Posterior vena cava (tissue), 2 donors: ENCODE measurements at places on chromosomes 6 and 20.
A peak's percentile ranks its signal among the peaks of the same experiment; 100 is the strongest.

- DNase-seq, result no peak
Observed at GRCh38 chr6:44627091-44627882, 239.8 kb downstream of the CDC5L start.

DNA sequence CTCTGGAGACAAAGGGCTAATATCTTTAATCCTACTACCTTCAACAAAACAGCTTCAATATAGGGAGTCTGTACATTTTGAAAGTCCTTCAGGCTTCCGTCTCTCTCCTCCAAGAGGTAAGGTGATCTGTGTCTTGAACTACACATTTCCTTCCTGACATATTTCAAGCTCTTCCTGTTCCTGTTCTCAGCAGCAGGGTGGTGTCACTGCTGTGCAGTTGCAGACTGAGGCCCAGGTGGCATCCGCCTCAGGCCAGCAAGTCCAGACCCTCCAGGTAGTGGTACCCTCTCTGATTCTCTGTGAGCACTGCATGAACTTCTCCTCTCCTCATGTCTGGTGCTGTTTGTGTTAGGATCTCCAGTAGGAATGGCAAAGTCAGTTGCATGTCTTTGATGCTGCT is 7.8 kb downstream of the NFYA start:
- no peak for DNase-seq

DNA sequence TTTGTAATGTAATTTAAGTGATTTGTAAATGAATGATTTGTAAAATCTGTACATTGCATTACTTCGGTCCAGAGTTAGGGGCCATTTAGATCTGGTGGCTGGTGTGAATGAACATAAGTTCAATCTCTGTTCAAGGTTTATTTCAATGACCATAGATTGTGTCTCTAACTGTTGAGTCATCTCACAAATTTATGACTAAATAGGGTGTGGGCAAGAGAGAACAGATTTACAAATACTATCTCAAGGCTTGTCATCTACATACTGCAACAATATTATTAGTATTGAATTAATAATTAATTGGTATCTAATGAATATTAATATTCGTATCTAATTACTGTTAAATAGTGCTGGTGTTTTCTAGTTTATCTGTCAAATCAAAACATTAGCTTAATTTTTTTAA is 115.3 kb upstream of the EDN1 start:
- no peak for DNase-seq

GRCh38 chr6:144786825-144787224 is 501.7 kb downstream of the UTRN start:
- DNase-seq, result no peak

- no peak for DNase-seq
Observed at GRCh38 chr6:125469915-125470314, 168.1 kb upstream of the HDDC2 start.

GRCh38 chr6:51892750-51893149 is 194.7 kb downstream of the PKHD1 start:
- no peak for DNase-seq

- DNase-seq, result no peak
Observed at GRCh38 chr6:20237677-20238460, 25.6 kb upstream of the MBOAT1 start.

- DNase-seq, result peak; percentile 43
Observed at GRCh38 chr6:3194535-3195419, 32.7 kb downstream of the TUBB2B start.

- no peak for DNase-seq
Observed at GRCh38 chr6:113529196-113529595, 327.9 kb upstream of the MARCKS start.

GRCh38 chr20:58293453-58293852 is 16.1 kb upstream of the RAB22A start:
- DNase-seq, result no peak

DNA sequence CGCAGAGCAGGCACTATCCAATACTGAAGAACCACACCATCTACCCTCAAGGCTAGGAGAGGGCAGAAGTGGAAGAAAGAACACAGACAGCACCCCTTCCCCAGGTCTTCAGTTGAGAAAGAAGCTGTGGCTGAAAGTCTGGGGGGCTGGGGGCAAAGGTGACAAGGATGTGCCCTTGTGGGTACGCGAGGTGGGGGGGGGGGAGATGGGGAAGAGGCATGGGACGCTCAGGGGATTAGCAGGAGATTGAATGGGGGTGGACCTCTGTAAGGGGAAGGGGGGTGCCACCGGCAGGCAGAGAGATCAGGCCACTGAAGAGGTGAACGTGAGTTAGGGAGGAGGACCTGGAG is 1.1 kb downstream of the B4GALT5 start:
- DNase-seq, result no peak

DNA sequence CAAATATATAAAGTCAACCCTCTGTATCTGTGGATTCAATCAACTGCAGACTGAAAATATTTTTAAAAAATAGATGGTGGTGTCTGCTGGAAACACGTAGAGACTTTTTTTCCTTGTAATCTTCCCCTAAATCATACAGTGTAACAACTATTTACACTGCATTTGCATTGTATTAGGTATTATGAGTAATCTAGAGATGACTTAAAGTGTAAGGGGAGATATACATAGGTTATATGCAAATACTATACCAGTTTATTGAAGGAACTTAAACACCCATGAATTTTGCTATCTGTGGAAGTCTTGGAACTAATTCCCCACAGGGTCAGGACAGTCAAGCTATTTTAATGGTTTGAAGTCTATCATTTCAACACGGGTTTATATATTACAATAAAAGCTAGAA is 10.2 kb downstream of the HDAC2 start:
- DNase-seq, result no peak

- no peak for DNase-seq
Observed at GRCh38 chr6:160249671-160250070, 8.9 kb downstream of the SLC22A2 start.

DNA sequence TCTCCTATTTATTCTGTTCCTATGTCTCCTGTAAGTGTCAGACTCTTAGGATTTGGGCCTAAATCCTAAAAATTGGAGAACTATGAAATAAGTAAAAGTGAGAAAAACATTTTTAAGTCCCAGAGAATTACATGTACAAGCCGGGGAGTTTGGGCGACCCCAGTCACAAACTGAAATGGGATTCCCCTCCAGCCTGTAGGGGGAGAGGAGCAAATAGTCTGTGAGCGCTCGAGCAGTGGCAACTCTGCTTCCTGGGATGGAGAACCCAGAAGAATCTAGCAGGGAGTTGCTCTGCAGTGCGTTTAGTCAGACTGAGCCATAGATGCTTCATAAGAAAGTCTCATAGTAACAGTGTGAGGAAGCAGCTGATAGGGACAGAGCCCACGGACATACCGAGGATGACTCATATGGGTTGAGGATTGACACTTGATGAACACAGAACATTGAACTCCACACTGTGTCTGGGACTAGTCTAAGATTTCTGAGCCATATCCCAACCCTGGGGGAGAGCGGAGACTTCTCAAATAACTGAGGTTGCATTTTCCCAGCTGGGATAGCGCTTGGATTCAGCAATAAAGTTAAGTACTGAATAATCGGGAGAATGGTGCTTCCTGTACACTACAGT is 437.2 kb downstream of the BCKDHB start:
- no peak for DNase-seq

- DNase-seq, result no peak
Observed at GRCh38 chr20:20821484-20822260, 109.2 kb upstream of the RALGAPA2 start.

DNA sequence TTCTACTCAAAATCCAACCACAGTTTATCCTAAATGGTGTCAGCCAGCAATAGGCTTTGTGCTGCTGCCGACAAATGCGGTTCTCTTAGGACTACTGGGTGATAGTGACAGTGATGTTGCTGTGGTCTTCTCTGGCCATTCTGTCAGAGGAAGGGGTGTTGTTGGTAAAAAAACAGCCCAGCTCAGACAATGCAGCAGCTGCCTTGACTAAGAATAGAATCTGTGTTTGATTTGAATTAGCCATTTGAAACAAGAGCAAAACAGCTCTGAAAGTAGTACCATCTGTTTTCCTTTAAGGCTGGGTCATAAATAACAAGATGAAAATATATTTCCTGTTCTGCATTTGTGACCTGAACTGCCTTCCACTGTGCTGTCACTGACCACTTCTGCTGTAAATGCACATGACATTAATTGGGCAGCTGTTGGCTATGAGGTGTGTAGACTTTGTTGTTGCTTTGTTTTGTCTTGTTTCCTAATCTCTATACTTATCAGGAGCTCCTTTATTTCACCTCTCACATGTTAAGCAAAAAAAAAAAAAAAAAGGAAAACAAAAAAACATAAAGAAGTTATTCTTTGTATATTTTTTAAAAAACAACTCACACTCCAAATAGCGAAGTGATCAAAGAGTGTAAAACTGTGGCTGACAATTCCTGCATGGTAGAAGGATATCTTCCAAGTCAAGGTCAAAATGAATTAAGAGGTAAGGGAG is 497.8 kb upstream of the ARID1B start:
- no peak for DNase-seq

DNA sequence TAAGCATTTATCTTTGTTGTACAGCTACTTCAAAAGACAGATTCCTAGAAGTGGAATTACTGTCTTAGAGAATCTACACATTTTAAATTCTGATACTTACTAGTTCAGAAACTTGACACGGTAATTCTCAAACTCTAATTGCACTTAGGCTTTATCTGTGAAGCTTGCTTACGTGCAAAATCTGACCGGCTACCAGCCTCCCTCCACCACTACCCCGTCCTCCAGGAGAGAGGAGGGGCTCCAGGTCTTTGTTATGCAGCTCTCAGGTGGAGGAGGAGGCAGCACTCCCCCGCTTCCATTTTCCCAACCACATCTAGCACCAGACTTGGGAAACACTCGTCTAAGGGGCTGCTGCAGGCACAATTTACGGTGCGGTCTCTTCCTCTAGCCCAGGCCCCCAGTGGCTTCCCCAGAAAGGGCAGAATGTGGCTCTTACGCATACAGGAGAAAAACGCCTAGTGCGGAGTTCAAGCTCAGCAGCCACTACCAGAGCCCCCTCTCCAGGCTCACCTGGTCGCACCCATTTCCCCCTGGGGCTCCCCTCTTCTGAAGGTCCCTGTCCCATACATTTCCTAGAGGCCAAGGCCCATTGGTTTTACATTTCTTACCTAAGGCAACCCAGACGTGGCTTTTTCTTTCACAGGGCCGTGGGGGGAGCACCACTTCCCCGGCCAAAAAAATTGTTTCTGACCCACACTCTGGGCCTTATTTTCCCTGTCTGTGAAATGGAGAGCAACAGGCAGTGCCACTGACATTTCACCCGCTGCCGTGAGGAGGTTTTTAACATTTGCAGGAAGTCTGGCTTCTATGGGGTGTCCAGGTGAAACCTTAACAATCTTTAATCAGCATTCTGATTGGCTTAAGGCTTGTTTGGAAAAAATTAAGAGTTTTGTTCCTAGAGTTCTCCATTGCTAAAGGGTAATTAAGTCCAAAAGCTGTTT is 1.6 kb upstream of the TGIF2 start:
- DNase-seq, result no peak

- DNase-seq, result no peak
Observed at GRCh38 chr6:84466511-84466910, 239.1 kb upstream of the CEP162 start.

DNA sequence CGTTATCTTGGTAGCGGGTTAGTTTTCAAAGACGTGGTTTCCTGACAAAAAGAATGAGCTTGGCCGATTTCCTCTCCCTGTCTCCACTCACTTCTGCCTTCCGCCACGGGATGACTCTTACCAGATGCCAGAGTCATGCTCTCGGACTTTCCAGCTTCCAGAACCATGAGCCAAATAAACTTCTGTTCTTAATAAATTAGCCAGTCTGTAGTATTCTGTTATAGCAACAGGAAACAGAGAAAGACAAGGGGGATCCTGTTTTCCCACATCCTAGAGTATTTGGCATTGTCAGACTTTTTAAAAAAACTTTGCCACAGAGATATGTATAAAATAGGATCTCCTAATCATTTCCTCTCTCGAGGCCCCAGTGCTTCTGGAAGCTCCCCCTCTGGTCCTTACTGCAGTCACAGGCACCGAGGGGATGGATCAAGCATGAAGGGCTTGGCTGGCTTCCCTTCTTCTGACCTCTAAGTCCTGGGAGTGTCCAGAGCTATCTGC is 84.9 kb upstream of the NAA20 start:
- DNase-seq, result no peak

DNA sequence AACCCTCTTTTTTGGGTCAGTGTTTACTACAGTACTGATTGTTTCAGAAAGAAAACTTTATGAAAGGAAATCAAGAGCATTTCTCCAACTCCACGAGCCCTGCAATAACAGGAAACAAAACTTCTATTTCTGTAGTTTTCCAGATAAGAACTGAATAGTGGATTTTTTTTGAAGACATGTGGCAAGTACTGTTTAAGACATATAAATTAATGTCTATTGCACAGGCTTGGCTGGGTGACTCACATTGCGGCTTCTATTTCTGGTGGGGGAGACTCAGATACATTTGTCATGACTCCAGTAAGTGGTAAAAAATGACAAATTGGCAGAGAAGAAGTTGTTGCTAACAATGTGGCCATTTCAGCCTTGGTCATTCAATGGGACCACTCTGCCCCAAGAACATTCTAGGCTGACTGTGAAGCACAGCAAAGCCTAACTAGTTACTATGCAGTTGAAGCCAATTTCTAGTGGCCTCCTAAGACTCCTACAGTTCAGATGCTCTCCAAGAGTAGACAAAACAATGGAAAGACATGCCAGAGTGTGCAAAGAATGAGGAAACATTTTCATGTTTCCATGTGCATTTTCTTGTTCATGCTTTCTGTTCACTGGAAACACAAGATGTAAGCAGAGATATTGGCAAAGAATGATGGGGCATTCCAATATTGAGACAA is 200.9 kb downstream of the EDN1 start:
- DNase-seq, result no peak

- DNase-seq, result no peak
Observed at GRCh38 chr6:12289365-12289919, 719 bp upstream of the EDN1 start.

DNA sequence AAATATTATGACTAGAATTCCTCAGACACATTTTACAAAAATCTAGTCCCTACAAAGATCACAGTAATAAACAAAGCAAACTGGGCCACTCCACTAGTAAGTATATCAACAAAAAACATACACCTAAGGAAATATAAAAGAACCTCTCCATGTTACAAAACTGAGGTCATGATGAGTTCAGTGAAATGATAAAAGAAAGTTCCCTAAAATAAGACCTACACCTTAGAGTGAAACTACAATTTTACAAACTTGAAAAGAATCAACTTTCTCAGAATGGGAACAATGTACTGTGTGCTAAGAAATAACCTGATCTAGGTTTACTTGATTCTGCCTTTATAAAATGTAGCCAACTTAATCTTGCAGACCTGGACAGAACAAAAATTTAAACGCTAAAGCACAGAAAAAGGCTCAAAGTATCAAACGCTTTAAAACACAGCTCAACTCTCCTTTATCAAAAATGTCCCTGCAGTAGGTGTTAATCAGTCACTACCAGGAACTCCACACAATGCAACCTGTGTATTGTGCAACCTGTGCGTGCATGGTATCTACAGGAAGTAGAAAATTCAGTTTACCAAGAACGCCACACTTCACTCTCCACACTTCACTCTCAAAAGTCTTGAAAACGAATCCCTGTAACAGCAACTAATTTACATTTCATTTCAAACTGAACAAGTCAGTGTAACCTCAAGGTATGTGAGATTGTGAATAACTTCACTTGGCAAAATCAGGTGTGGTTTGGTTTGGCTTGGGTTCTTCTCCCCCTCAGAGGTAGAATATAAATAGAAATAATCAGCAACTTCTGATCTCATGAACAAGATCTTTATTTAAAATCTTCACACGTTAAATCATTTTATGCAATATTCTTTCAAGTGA is 1.8 kb downstream of the RALGAPA2 start:
- DNase-seq, result no peak

- no peak for DNase-seq
Observed at GRCh38 chr6:18269717-18270116, 5.4 kb upstream of the DEK start.

- no peak for DNase-seq
Observed at GRCh38 chr20:709423-709822, 33.8 kb upstream of the SCRT2 start.
